Vagina (tissue), 2 donors: ENCODE measurements at places on chromosomes 7 and 10. TPM values are rescaled to one million over a fixed set of nuclear protein-coding genes. Genes with fewer than 3 reads are reported as not detected.

PRLHR gene
- 23.1 TPM for total RNA-seq

GUSB gene
- 34.6 TPM for total RNA-seq

CCDC3 gene
- total RNA-seq, result 12.8 TPM

VSTM2A gene
- 0.98 TPM for total RNA-seq

DCLRE1C gene
- total RNA-seq, result 13.5 TPM

SLC39A12 gene
- total RNA-seq, result not detected

SLC29A3 gene
- 7.6 TPM for total RNA-seq

CFAP46 gene
- total RNA-seq, result not detected

GBX1 gene
- total RNA-seq, result not detected

NPFFR1 gene
- not detected for total RNA-seq

MAT1A gene
- total RNA-seq, result not detected

NKX1-2 gene
- total RNA-seq, result 0.98 TPM
